ENCODE measurements at places on chromosomes 1 and 21.

DNA sequence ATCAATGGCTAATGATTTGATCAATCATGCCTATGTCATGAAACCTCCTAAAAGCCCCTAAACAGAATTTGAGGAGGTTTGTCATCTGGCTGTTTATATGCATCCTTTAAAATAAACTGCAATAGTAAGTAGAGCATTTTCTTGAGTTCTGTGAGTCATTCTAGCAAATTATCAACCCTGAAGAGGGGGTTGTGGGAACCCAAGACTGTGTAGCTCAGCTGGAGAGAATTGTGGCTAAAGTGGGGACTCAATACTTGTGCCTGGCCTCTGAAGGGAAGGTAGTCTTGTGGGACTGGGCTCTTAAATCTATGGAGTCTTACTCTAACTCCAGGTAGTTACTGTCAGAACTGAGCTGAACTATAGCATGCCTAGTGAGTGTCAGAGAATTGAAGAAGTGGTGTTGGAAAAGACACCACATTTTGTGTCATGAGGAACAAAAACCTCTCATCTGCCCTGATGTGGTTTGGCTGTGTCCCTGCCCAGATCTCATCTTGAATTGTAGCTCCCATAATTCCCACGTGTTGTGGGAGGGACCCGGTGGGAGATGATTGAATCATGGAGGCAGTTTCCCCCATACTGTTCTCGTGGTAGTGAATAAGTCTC, 402.4 kb downstream of the USH2A start:
- no peak for DNase-seq

GRCh38 chr1:45620588-45621500, 3.0 kb downstream of the CCDC17 start:
- no peak for DNase-seq

DNA sequence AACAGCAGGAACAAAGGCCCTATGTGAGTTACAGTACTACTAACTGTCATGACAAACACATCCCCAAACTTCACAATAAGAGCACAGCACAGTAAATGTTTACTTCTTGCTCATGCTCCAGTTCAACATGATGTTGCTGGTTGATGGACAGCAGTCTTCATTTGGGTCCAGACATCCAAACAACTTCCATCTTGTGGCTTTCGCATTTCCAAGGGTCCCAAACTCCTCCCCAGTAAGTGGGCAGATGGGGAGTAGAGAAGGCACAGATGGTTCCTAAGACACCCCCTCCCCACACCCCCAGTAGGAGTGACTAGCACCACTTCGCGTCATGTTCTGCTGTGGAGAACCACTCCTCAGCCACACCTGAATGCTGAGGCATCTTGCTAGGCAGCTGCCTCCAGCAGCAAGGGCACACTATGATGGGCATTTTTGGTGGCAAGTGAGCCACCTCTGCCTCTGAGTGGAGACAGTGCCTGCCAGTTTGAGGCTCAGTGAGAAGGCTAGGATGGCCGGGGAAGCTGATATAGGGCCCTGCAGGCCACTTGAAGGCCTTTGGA, 32.7 kb upstream of the CD2 start:
- no peak for DNase-seq

DNA sequence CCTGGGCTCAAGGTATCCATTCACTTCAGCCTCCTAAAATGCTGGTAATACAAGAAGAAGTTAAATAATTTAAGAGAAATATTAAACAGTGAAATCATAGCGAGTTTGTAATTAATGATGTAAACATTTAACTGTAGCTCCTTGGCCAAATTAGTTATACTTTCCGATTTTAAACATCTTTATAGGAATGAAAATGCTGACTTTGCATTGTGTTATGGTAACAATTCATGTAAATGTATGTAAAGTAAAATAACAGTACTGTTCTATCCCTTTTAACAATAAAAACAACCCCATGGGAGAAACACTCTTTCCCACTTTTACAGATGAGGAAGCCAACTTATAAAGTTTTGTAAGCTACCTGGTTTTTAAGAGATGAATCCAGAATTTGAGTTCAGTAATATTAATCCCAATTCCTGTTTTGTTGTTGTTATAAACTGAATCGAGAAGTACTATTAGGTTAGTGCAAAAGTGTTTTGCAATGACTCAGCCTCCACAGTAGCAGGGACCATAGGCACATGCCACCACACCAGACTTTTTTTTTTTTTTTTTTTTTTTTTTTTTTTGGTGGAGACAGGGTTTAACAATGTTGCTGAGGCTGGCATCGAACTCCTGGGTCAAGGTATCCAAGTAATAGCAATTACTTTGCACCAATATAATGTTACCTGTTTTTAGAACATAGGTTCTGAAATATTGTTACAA, 1360.4 kb downstream of the BRINP3 start:
- no peak for DNase-seq

DNA sequence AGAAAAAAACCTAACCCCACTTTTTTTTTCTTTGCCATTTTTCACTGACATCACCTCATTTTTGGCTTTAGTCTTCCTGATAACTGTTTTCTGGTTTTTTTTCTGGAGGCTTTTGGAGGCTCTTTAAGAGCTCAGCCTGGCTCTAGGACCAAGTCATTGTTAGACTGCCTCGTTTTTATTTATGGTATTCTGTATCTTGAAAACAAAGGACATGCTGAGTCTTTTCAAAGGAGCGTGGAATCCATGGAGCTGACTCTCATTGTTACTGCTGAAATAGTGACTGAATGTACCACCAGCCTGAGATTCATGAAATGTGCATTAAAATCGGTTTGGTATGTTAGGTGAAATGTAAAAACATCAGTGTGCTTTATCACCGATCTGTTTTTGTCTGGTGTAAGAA, 28.0 kb downstream of the RASAL2 start:
- DNase-seq = no peak

DNA sequence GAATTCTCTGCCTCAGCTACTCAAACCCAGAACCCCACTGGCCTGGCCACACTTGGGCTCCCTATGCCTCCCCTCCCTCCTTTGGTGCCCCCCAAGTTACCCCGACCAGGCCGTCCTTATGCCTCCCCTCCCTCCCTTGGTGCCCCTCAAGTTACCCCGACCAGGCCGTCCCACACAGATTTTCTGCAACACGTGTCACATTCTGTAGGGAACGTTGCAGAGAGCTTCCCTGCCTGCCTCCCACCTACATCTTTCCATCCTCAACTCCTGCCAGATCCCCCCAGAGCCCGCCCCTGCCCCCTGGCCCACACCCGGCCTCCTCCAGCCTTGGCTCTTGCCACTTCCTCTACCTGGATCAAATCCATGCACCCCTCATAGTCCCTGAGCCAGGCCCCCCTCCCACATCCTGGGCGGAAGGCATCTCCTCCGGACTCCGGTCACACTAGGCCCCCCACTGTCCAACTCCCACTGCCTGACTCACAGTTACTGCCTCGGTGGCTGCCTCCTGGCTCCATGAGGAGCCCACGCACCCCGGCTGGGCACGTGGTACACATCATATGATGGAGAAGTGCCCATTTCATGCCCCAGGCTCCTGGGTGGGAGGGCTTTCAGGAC, 41.2 kb downstream of the KCNAB2 start:
- no peak for DNase-seq

DNA sequence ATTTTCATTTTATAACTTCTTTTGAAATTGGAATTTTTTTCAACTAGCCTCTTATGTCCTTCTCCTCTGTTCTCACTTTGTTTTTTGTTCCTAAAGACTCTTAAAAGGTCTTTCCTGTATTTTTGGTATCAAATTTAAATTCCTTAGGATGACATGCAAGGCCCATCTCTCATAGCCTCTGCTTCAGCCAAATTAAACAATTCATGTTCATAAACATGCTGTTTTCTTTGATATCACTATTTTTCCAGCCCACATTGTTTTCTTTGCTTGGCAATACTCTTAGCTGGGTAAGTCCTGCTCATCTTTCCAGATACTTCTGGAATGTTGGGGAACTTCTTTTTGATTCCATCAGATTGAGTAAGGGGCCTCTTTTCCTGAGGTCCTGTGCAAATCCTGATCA, 55.8 kb upstream of the GPR88 start:
- DNase-seq = no peak

GRCh38 chr21:29656504-29657239, 283.1 kb downstream of the GRIK1 start:
- DNase-seq = no peak

DNA sequence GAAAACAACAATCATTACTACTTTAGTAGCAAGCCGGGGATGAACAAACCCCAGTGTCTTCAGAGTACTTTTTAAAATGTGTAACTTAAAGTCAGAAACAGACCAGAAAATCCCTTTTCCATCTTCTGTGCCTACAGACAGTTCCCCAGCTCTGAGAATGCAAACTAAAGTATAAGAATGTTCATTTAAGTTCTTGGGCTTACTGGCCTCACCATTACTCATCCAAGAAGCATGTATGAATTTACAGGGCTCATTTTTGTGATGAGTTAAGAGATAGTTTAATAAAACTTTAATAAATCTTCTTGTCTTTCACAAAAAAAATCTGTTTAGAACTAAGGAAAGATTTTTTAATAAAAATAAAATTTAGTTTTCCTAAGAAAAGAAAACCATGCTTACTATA, 4.6 kb downstream of the LPGAT1 start:
- DNase-seq = no peak

GRCh38 chr1:225454733-225455132, 26.9 kb upstream of the LBR start:
- peak; percentile 66 for DNase-seq

- peak; percentile 21 for DNase-seq
Observed at GRCh38 chr1:62437273-62437940, 558 bp downstream of the USP1 start.

- DNase-seq = no peak
Observed at GRCh38 chr1:39663559-39663958, 8.3 kb downstream of the NT5C1A start.

- no peak for DNase-seq
Observed at GRCh38 chr1:31371121-31371959, 1.5 kb downstream of the FABP3 start.

DNA sequence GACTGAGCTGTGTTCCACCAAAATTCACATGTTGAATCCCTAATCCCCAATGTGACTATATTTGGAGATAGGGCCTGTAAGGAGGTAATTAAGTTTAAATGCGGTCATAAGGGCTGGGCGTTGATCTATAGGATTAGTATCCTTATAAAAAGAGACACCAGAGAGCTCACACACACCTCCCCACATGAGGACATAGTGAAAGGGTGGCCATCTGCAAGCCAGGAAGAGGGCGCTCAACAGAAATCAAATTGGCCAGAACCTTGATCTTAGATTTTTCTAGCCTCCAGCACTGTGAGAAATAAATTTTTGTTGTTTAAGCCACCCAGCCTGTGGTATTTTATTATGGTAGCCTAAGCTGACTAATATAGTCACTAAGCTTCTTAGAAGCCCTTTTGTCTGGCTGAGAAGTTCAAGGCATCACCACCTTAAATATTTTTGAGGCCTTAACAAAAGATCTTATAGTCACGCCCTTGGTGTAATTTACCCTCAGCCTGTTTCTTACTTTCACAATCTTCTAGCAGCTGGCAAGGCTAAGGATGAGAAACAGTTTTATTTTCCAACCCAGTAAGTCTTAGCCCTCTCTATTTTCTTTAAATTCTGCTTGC, 28.8 kb downstream of the GORAB start:
- no peak for DNase-seq

DNA sequence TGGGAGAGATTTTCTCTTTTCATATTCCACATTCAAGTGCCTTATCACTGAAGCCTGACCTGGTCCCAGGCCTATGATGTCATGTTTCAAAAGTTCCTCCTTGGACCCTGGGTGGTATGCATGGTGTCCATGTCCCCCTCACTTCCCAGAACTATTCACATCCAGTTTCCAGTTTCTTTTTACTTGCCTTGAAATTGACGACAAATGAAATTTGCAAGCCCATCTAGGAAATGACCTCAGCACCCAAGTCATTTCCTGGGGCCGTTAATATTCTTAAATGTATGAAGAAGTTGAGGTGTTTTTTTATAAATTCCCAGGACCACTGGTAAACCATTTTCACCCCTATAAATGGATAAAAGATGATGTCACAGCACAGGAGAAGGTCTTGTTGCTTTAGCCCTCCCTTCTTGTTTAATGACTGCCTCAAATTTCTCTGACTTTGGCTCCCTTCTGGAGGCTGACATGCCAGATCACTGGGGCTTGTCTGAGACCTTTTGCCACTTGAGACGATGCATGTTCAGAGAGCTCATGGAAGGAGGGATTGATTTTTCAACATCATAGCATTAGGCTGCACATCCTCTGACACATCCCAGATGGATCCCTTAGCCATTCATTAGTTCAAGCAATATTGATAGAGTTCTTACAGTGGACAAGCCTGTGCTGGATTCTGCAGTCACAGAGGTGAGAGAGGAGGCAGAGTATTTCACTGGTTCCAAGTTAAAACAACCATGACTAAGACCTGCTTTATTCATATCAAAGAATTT, 221.3 kb downstream of the PLPP3 start:
- DNase-seq = no peak
